ENCODE measurements at places on chromosomes 6 and 20. TPM values are rescaled to one million over a fixed set of nuclear protein-coding genes. Genes with fewer than 3 reads are reported as not detected.

GRCh38 chr20:62858058-62858830, 3.4 kb downstream of the TCFL5 start:
- no peak overlapping the region for H3K4me3 ChIP-seq
- H3K4me1 ChIP-seq, result peaks cover 19% of the 10 kb centered on the region
- no peak overlapping the region for H3K27ac ChIP-seq
- no peak for DNase-seq
- peaks cover 7% of the 10 kb centered on the region for H3K27me3 ChIP-seq

DNA sequence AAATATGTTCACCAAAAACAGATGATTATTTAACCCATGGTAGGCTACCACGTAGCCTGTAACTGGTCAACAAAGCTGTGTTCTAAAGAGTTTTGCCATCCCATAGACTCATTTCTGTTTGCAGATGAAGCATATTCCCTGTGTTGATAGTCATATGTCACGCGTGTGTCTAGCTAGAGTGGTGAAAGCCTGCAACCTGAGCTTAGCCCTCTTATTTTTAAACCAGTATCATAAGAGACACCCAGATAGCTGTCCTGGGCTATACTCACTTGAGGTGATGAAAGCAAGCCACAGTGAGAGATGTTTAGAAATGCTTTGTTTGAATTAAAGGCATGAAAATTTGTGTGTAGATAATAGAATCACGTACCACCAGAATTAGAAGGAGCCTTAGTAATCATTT, 307.8 kb downstream of the ZFAND3 start:
- DNase-seq, result no peak
- H3K27me3 ChIP-seq, result no peaks in the 10 kb centered on the region
- peaks cover 5% of the 10 kb centered on the region for H3K36me3 ChIP-seq
- no peak overlapping the region for H3K4me3 ChIP-seq
- no peak overlapping the region for H3K27ac ChIP-seq

GRCh38 chr6:70823651-70824050, 133.2 kb downstream of the B3GAT2 start:
- H3K27ac ChIP-seq, result no peak overlapping the region
- H3K4me3 ChIP-seq, result no peak overlapping the region
- H3K36me3 ChIP-seq, result no peaks in the 10 kb centered on the region
- DNase-seq, result no peak
- no peaks in the 10 kb centered on the region for H3K27me3 ChIP-seq
- H3K4me1 ChIP-seq, result no peaks in the 10 kb centered on the region

GRCh38 chr6:15901141-15902115, 227.5 kb upstream of the MYLIP start:
- H3K36me3 ChIP-seq, result no peaks in the 10 kb centered on the region
- H3K27me3 ChIP-seq, result no peaks in the 10 kb centered on the region
- DNase-seq, result peak; percentile 68
- peaks cover 9% of the 10 kb centered on the region for H3K4me1 ChIP-seq

ECT2L gene
- total RNA-seq, result 0.16 TPM

Data from hepatocyte (in vitro differentiated cells).